ENCODE measurements at places on chromosomes 4 and X.

DNA sequence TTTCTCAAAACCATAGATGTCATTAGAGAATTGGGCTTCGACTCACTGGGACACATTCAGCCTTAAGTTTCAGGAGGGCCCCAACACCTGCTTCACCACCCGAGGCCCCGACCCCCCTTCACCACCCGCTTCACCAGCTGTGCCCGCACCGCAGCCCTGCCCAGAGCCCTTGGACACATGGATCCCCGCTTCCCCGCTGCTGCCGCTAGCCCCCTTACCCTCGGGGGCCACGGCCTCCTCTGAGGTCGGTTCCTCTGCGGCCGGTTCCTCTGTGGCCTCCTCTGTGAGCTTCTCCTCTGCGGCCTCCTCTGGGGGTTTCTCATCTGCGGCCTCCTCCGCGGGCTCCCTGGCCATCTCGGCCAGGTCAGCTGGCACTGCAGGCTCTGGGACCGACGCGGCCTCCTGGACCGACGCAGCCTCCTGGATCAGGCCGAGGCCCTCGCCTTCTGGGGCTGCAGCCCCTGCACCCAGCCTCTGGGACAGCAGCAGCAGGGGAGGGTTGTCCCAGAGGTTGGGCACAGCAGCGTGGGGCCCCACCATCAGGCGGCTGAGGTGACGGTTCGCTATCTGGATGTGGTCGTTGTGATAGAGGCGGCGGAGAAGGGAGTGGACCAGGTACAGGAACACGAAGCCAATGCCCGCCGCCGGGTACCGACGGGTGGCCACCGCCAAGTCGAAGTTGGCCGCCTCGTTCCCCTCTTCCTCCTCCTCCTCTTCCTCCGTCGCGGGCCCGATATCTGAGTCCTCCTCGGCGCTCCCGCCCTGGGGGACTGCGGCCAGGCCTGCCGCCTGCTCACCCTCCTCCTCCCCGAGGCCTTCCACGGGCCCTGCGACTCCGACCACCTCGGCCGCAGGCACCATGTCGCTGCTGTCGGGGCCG, 748 bp downstream of the CT47B1 start:
- no peak for DNase-seq

DNA sequence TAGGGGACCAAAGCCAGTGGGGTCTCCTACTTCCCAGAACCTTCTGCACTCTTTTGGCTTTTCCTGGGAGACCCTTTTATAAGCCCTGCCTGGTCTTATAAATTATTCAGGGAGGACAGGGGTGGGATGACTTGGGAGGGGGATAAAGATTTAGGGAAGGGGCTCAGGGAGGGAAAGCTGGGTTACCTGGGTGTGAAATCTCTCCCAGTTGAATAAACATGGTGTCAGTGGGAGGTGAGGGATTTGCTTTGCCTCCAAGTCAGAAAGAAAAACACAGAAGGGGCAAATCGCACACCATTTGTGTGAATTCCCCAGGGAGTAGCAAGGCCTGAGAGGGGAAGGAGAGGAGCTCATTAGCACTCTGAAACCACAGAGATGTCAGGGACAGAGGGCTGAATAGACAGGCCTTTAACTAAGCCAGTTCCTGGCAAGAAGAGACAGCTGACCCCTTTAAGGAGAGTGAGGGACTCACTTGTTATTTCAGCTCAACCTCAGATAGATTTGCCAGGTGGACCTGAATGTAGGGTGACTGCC, at the start of gene RIPPLY1:
TSS of gene RIPPLY1 (minus strand) at position 51 of the 534 bp plus-strand sequence. CDS start 54 bp downstream, outside the sequence.
- DNase-seq: no peak

GRCh38 chrX:52425775-52426174, 57.0 kb downstream of the XAGE2 start:
- DNase-seq: no peak

DNA sequence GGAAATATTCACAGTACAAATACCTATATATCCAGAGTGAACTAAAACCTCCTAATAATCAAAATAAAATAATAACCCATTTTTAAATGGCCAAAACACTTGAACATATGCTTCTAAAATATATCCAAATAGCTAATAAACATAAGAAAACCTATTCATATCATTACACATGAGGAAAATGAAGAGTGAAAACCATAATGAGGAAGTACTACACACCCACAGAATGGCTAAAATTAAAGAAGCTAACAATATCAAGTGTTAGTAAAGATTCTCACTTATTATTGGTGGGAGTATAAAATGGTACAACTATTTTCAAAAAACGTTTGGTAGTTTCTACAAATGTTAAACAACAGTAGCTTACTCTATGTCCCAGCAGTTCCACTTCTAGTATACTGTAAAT, 92.1 kb downstream of the KLHL13 start:
- no peak for DNase-seq

- DNase-seq: peak; percentile 28
These were observed 30.1 kb upstream of the SPARCL1 start for GRCh38 chr4:87559090-87559837.

DNA sequence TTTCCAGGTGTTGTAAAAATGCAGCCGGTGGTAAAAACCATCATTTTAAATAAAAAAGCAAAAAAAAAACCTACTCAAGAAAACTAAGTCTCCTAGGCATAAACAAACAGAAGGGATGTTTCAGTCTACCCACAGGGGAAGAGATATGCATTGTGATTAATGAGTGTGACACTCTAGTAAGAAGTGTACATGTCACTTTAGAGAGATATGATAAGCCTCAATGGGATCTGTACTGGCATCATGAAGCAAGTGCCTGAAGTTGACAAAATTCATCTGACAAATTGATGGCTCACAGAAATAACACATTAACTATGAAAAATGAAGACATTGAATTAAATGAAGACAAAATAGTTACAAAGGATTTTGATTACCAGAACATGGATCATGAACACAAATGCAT, 162.7 kb downstream of the NPFFR2 start:
- no peak for DNase-seq

DNA sequence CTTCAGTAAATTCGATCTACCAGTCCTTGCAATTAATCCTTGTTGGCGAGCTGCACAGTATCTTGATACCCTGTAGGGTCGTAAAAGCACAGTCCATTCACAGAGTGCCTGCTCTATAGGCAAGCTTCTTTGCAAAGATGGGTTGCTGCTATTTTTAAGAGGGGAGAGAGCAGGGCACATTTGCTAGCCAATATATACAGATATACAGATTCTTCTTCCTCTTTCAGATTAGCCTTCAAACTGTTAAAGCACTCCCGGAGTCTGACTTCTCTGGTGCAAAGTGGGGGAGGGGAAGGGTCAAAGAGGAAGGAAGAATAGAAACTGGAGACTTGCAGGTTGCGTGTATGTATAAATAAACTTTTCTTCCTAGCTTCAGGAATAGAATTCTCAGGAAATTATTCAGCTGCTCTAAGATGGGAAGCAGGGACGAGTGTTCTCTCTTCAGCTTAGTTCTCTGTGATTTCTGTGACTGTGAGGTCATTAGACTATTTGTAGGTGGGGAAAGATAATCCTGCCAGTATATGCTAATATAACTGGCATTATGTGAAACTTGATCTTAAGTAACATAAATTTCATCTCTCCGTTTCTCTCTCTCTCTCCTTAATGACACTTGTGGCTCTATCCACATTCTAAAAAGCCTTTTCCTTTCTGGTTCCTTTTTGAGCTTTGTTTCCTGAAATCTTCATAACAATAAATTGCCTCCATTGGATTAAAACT, at the start of gene CYSLTR1:
TSS of gene CYSLTR1 (minus strand) at position 242 of the 717 bp plus-strand sequence. CDS start 53,865 bp downstream, outside the sequence.
- DNase-seq: no peak

GRCh38 chr4:148292686-148293085, 149.5 kb downstream of the NR3C2 start:
- DNase-seq: no peak

DNA sequence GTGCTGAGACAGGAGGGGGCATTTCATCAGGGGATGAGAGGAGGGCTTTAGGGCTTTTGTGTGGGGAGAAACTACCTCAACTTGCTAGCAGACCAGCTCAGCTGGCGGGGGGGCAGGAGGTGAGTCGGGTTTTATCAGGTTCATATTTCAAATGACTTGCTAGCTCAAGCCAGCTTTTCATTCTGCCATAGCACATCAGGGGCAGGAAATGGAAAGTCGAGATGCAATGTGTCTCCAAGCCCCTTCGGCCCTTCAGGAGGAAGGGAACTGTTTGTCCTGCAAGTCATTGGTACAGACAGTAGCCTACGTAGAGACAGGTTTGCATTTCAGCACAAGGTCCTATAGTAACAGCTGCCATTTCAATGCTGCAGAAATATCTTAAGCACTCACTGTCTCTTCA, 194.1 kb downstream of the PTTG2 start:
- no peak for DNase-seq

DNA sequence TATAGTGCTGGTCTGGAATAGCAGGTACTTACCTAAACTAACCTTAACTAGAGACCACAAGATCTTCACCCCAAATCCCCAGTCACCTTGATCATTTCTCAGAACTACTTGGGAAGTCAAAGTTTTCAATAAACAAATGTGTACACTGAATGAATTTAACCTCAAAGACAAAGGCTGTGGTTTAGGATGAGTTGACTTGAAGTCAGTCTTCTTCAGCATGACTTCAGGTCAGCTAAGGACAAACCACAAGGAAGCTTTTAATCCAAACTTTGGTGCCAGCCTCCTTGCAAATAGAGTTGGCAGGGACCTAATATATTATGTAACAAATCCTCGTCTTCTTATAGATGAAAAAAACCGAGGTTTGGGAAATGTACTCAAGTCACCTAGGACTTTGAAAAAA, 21.2 kb upstream of the VCX2 start:
- DNase-seq: no peak

GRCh38 chr4:55546756-55547465, at the start of gene CLOCK:
TSS of gene CLOCK (minus strand) at chr4:55546909. CDS start at chr4:55482785, 64,124 bp downstream.
- peak; percentile 95 for DNase-seq

- DNase-seq: no peak
These were observed 14.4 kb downstream of the BCOR start for GRCh38 chrX:40083120-40083978.

DNA sequence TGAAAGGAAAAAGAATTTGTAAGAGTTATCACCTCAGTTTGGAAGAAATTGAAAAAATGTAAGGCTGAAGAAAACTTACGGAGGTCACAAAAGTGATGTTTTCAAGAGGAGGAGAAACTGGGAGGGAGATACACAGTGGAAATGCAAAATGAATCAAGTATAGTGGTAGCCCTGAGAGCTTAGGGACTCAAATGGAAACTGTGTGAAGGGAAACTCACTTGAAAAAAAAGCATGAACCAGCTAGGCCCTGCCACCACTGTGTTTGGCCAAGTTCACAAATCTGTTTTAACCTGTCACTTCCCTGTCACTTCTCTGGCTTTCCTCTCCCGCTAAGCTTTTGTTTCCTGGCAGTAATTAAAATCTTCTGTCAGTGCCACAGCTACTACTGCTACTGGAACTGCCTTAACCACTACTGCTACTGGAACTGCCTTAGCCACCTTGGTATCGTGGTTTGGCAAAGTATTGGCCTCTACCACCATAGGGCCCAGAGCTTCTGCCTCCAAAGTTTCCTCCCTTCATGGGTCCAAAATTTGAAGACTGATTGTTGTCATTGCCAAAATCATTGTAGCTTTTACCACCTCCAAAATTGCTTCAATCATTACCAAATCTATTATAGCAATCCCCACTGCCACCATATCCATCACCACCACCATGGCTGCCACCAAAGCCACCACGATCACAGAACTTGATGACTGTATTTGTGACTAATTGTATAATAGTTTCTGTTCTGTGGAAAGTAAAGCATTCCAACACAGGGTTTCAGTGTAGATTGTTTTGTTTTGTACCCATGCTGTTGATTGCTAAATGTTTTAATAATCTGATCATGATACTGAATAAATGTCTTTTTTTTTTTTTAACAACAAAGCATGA, 41.5 kb downstream of the SMARCA5 start:
- no peak for DNase-seq

DNA sequence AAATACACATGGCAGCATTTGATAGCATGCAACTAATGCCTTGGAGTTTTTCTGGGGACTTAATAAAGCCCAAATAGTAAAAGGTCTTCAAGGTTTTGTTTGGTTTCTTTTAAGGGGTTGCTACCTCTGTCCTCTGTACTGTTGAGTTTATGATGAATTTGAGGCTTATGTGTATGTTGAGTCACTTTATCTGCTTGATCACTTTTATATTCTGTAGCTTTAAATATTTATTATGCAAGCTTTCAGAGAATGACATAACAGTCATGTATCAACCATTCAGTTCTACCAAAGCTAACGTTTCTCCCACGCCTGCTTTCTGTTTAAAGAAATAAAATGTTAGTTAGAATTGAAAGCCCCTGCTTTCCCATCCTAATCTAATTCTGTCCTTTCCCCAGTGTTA, 122.2 kb downstream of the NHS start:
- no peak for DNase-seq

- DNase-seq: no peak
These were observed 258.6 kb downstream of the TEX13A start for GRCh38 chrX:104961926-104962325.

GRCh38 chrX:14697451-14697850, 168.1 kb downstream of the GLRA2 start:
- DNase-seq: peak; percentile 19

GRCh38 chr4:159129814-159130550, 27.1 kb downstream of the RAPGEF2 start:
- no peak for DNase-seq

GRCh38 chr4:24720436-24720835, 74.9 kb upstream of the SOD3 start:
- no peak for DNase-seq

GRCh38 chr4:33045334-33045733, 2325.2 kb downstream of the PCDH7 start:
- DNase-seq: no peak

GRCh38 chr4:10259976-10260375, 143.4 kb upstream of the WDR1 start:
- DNase-seq: no peak

- no peak for DNase-seq
These were observed 63.7 kb upstream of the CD99 start for GRCh38 chrX:2627272-2627867.

Measured in NCI-H146 (cell line).